T-helper 1 cell (primary cell): ENCODE measurements at places on chromosomes 5 and 9.

GRCh38 chr5:129412721-129413120, 47.4 kb upstream of the ADAMTS19 start:
- DNase-seq, result no peak

DNA sequence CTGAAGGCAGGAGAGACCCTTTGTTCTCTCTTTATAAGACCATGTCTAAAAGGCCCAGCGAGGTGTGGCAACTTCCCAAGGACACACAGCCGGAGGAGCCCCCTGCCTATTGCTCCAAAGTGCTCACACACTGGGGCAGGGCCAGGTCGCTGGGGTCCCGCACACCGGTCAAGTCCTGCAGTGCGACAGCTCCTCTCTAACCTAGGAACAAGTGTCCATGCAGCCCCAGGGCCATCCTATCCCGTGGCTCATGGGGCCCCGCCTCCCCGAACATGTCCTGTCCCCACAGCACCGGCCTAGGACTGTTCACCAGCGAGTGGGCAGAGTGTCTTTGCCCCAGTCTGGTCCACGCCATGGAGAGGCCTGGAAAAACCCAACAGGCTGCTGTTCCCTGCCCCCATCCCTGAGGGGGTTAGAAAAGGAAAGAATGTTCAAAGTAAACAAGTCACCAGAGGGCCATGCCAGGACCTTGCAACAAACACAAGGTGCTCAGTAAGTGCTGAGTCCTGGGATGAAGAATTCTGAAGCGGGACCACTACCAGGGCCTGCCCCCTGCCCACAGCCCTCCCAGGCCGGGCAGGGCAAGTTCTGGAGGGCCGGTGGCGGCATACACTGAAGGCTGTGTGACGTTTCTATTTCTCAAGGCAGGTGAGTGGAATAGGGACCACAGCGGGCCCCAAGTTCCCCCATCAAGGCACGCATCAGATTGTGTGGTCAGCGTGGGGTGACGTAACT, 938 bp downstream of the NINJ1 start:
- DNase-seq, result no peak

GRCh38 chr5:74188351-74189105, 452.0 kb downstream of the ENC1 start:
- no peak for DNase-seq

- DNase-seq, result no peak
These were observed 359 bp downstream of the PRELID1 start for GRCh38 chr5:177303925-177304391.

- DNase-seq, result no peak
These were observed 91.5 kb downstream of the TTLL11 start for GRCh38 chr9:122001491-122002201.

GRCh38 chr9:95587021-95587964, 70.5 kb upstream of the PTCH1 start:
- no peak for DNase-seq

GRCh38 chr5:180704362-180704761, 35.5 kb downstream of the OR2Y1 start:
- no peak for DNase-seq

DNA sequence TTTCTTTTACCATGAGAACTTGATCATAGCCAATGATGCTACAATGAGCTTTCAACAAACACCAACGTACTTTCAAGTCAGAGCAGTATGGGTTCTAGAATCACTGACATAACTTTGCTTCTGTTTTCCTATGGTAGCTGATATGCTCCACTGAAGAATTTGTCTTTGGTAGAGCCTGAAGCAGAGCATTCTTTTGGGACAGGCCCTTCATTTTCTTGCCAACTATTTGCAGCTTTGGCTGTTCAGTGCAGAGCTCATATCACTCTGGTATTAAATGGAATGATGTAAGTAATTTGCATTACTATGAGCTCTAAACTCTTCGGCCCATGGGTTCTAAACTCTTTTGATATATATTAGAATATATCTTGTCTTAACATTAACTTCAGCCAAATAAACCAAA, 51.8 kb upstream of the APC start:
- DNase-seq, result no peak

- DNase-seq, result no peak
These were observed 74.0 kb upstream of the SPTLC1 start for GRCh38 chr9:92188969-92189781.

DNA sequence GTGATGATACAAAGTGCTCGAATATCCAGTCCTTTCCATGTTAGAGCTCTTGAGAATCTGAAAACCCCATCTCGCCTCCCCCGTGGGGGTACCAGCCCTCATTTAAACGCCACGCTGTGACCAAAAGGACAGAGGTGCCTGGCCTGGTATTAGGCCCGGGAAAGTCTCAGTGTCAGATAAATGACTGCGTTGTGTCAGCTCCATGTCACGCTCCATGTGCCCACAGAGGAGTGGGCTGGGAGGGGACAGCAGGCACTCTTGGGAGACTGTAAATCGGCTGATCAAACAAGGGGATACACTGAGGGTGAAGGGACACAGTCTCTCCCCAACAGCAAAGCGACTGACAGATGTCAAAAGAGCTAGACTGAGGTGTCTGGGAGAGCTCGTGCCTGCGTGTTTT, 65.7 kb upstream of the ECM2 start:
- no peak for DNase-seq

DNA sequence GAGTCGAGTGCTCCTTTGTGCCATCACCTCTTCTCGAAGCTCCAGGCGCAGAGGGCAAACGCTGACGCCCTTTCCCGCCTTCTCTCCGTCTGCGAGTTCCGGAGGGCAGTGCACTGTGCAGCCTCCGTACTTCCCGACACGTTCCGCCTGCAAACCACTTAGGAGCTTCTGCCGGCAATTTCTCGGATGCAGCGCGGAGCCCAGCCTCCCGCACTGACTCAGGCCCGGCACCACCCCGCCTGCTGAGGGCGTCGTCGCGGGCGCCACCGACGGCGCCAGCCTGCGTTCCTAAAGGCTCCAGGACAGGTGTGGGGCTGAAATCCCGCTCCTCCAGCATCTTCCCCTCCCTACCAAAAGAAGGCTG, 9.3 kb upstream of the TRIM36 start:
- DNase-seq, result no peak

DNA sequence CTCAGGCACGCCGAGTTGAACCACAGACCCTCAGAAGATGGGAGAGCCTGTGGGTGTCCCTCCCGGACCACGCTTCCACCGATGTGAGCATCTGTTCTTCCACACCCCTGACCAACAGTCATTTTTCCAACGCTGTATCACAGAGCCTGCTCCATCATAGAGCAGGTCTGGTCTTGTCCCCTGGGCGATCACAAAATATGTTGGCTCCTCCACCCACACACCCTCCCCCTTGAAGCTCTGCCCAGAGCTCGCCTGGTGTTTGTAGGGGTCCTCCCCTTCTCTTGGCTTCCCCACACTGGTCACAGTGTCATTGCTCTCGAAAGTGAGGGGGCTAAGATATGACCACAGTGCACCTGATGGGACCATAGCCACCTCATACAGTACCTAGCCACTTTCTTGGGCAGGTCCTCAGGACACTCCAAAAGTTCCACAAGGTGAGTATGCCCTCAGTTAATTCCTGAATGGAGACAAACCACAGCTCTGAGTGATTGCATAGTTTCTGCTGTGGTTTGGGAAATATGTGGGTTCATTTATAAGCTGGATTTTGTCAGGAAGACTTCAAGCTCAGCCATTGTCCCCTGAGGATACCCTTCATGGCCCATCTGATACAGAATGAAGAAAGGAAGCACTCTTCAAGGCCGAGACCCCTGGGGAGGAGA, 3.5 kb upstream of the ZNF618 start:
- no peak for DNase-seq

DNA sequence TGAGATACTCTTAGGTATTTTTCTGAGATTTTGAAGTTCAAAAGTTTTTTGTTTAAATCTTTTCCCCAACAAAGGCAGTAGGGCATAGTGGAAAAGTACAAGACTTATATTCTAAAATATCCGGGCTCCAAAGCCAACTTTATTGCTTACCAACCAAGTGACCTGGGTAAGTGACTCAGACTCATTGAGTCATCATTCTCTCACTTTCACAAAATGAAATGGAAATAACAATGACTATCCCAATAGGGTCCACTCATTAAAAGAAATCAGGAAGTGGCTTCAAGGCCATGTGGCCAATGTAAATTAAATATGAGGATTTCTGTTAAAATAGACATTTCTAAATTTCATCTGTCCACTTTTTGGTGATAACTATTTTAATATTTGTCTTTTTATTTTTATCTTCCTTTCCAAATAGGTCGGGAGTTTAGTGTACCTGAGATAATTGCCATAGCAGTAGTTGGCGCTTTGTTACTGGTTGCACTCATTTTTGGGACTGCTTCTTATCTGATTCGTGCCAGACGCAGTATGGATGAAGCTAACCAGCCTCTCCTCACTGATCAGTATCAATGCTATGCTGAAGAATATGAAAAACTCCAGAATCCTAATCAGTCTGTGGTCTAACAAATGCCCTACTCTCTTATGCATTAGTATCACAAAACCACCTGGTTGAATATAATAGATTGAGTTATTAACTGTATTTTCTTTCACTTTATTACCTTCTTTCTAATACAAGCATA, 15.5 kb downstream of the TYRP1 start:
- no peak for DNase-seq

- no peak for DNase-seq
These were observed 79.6 kb downstream of the DROSHA start for GRCh38 chr5:31452314-31452713.

DNA sequence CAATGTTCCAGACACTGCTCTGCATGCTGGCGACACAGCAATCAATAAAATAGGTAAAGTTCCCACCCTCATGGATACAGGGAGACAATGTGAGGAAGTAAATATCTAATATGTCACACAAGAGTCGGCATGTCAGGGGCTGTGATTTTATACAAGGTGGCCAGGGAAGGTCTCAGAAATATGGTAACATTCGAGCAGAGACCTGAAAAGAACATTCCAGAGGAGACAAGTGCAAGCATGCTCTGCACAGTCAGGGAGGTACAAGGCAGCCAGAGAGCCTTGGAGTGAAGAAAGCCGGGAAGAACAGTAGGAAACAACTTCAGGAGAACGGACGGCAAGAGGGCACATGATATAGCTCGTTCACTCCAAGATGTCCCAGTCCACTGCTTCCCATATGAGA, 89.2 kb upstream of the ZNF462 start:
- no peak for DNase-seq
